H9 (cell line): ENCODE measurements at places on chromosomes 1 and 21.
A peak's percentile ranks its signal among the peaks of the same experiment; 100 is the strongest.

- no peak for DNase-seq
- H3K27ac ChIP-seq: no peak overlapping the region
- peaks cover 2% of the 10 kb centered on the region; the same call in 1 of the 2 replicates for H3K4me1 ChIP-seq
- H3K4me3 ChIP-seq: no peak overlapping the region
- no peaks in the 10 kb centered on the region for H3K27me3 ChIP-seq
These were observed 22.7 kb upstream of the ACBD6 start for GRCh38 chr1:180524915-180525714.

- no peaks in the 10 kb centered on the region for H3K27me3 ChIP-seq
- peak overlapping the region; percentile 63; the same call in 2 of the 3 replicates for H3K4me3 ChIP-seq
- peaks cover 7% of the 10 kb centered on the region for H3K4me1 ChIP-seq
- peak; percentile 41 for DNase-seq
- H3K27ac ChIP-seq: peak overlapping the region; percentile 36
These were observed 6.3 kb downstream of the MCL1 start for GRCh38 chr1:150572918-150573647.

DNA sequence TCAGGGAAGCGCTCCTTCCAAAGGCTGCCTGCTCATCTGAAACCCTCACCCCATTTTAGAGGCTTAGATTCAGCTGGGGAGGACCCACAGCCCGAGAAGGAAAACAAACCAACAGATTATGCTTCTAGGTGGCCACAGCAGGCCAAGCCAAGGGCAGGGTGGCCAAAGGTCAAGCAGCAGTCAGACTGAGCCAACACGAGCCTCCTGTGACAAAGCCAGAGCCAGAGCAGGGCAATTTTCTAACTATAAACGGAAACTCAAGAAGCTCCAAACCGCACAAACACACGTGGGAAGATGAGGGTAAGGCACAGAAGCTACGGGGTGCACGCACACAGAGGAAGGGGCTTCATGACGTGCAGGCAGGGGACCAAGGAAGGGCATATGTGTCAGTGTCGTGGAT lies 64.1 kb downstream of the PLEKHA6 start:
- no peak overlapping the region for H3K27ac ChIP-seq
- no peaks in the 10 kb centered on the region for H3K4me1 ChIP-seq
- DNase-seq: no peak
- H3K4me3 ChIP-seq: no peak overlapping the region
- H3K36me3 ChIP-seq: peaks cover 3% of the 10 kb centered on the region; the same call in 1 of the 2 replicates
- no peaks in the 10 kb centered on the region for H3K27me3 ChIP-seq

GRCh38 chr1:205451202-205451601 lies 4.6 kb downstream of the BLACAT1 start:
- peak overlapping the region; percentile 71 for H3K4me3 ChIP-seq
- H3K27me3 ChIP-seq: no peaks in the 10 kb centered on the region; the same call in 1 of the 2 replicates
- peak; percentile 77 for DNase-seq
- no peak overlapping the region for H3K27ac ChIP-seq
- peaks cover 31% of the 10 kb centered on the region for H3K4me1 ChIP-seq

GRCh38 chr1:232477728-232478127 lies 152.2 kb downstream of the SIPA1L2 start:
- no peaks in the 10 kb centered on the region for H3K27me3 ChIP-seq
- H3K27ac ChIP-seq: no peak overlapping the region
- peaks cover 3% of the 10 kb centered on the region; the same call in 1 of the 2 replicates for H3K4me1 ChIP-seq
- no peak for DNase-seq

- H3K27me3 ChIP-seq: peaks cover 11% of the 10 kb centered on the region
- H3K36me3 ChIP-seq: no peaks in the 10 kb centered on the region
- H3K4me3 ChIP-seq: peak overlapping the region; percentile 82
These were observed 552 bp downstream of the PLD5 start for GRCh38 chr1:242523719-242524570.

DNA sequence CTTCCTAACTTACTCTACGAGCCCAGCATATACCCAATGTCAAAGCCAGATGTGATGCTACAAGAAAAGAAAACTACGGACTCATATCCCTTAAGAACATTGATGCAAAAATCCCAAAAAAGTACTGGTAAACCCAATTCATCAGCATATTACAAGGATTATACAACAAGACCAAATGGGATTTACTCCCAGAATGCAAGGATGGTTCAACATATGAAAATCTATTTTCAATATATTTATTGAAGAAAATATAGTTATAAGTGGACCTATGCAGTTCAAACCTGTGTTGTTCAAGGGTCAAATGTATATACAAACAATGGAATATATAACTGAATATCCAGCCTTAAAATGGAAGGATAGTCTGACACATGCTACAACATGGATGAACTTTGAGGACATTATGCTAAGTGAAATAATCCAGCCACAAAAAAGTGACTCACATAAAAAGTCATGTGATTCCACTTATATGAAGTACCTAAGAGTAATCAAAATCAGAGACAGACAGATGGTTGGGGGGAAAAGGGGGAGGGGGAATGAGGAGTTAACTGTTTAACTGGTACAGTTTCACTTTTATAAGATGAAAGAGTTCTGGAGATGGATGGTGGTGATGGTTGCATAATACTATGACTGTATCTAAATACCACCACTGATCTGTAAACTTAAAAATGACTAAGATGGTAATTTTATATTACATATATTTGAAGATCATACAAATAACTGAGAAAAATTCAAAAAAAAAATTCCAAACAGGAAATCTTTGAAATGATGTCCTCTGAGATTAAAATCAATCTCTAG lies 3.7 kb upstream of the KLF18 start:
- H3K4me1 ChIP-seq: no peaks in the 10 kb centered on the region
- peaks cover 22% of the 10 kb centered on the region for H3K36me3 ChIP-seq
- H3K27ac ChIP-seq: no peak overlapping the region
- H3K4me3 ChIP-seq: no peak overlapping the region

- peaks cover 5% of the 10 kb centered on the region; the same call in 2 of the 3 replicates for H3K36me3 ChIP-seq
- H3K27ac ChIP-seq: peak overlapping the region; percentile 99
- DNase-seq: no peak
- peaks cover 7% of the 10 kb centered on the region; the same call in 1 of the 2 replicates for H3K4me1 ChIP-seq
These were observed 749 bp upstream of the COX20 start for GRCh38 chr1:244834543-244835275.

DNA sequence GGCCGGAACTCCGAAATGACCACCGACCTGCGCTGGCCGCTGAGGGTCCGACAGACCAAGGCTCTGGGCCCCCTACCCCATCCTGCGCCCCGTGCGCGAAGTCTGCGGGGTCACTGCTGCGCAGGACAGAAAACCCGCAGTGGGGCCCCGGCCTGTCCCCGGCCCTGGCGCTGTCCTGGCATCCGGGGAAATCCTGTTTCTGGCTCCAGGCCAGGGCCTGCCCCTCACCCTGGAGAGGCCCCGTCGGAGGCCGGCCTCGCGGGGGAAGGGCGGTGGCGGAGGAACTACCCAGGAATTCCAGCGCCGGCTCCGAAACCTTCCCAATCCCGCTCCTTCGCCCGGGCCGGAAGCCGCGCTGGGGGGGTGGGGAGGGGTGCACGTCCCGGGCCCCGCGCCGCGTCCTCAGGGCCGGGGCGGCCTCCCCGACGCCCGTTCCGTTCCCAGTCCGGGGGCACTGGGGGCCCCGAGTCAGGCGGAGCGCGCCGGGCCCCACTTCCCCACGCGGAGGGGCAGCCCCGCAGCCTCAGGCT lies 77.0 kb downstream of the MORN1 start:
- no peaks in the 10 kb centered on the region; the same call in 1 of the 2 replicates for H3K4me1 ChIP-seq
- H3K36me3 ChIP-seq: no peaks in the 10 kb centered on the region
- peak; percentile 80 for DNase-seq
- no peak overlapping the region for H3K27ac ChIP-seq
- H3K27me3 ChIP-seq: no peaks in the 10 kb centered on the region

GRCh38 chr1:156245451-156246232 lies 2.2 kb downstream of the PAQR6 start:
- DNase-seq: peak; percentile 54
- peaks cover 2% of the 10 kb centered on the region; the same call in 1 of the 2 replicates for H3K4me1 ChIP-seq
- peaks cover 25% of the 10 kb centered on the region for H3K36me3 ChIP-seq
- H3K27ac ChIP-seq: no peak overlapping the region
- no peak overlapping the region for H3K4me3 ChIP-seq

GRCh38 chr1:241308471-241308870 lies 48.5 kb downstream of the RGS7 start:
- no peak overlapping the region for H3K27ac ChIP-seq
- no peak for DNase-seq
- no peak overlapping the region for H3K4me3 ChIP-seq
- H3K4me1 ChIP-seq: peaks cover 3% of the 10 kb centered on the region; the same call in 1 of the 2 replicates
- H3K36me3 ChIP-seq: peaks cover 12% of the 10 kb centered on the region

DNA sequence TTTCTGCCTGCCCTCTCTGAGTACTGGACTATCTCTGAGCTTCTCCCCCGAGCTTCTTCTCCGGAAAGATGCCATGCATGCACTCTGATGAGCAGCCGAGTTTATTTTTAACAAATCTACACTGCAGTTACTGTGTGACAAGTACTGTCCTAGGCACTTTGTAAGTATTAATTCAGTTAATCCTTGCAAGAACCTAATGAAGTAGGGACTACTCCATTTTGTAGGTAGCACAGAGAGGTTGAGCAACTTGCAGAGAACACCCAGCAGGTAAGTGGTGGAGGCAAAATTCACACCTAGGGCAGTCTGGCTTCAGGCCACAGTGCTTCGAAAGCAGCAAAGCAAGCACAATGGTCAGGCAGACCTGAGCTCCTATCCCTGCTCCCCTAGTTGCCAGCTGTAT lies 3.8 kb upstream of the TAL1 start:
- H3K4me1 ChIP-seq: no peaks in the 10 kb centered on the region; the same call in 1 of the 2 replicates
- no peak overlapping the region for H3K4me3 ChIP-seq
- DNase-seq: no peak
- no peaks in the 10 kb centered on the region for H3K36me3 ChIP-seq

- no peak for DNase-seq
- no peaks in the 10 kb centered on the region for H3K36me3 ChIP-seq
- no peaks in the 10 kb centered on the region for H3K27me3 ChIP-seq
- no peak overlapping the region for H3K4me3 ChIP-seq
- no peak overlapping the region for H3K27ac ChIP-seq
- H3K4me1 ChIP-seq: peaks cover 5% of the 10 kb centered on the region; the same call in 1 of the 2 replicates
These were observed 122.3 kb downstream of the PLXNA2 start for GRCh38 chr1:208121813-208122364.

GRCh38 chr1:216456682-216457081 lies 33.4 kb upstream of the USH2A start:
- no peak overlapping the region for H3K27ac ChIP-seq
- H3K36me3 ChIP-seq: no peaks in the 10 kb centered on the region
- H3K27me3 ChIP-seq: no peaks in the 10 kb centered on the region
- no peak overlapping the region for H3K4me3 ChIP-seq

DNA sequence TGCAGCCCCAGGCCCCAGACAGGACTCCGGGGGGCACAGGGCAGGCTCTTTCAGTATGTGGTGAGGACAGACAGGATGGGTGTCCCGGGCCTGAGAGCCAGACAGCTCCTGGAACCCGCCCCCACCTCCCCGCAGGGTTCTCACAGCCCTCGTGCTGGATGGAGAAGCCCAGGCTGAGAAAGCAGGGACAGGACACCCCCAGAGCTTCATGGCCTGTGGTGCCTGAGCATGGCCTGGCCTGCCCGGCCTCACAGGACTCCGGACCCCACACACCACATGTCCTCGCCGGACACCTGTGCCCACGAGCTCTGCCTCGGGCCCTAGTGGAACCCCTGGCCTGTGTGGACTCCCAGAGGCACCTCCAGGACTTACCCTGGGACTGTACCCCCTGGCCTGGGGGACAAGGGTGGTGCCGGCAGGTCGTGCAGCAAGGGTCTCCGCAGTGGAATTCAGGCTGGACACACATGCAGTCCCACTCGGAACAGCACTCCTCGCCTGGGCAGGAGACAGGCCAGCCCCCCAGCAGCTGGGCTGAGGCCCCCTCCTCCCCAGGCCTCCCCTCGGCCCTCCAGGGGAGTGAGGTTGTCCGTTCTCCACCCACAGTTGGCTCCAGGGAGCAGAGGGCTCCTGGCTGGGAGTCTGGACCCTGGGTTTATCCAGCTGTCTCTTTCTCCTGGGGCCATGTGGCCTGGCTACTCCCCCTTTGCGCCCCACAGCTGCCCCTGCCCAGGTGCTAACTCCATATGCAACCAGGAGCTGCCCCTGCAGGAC lies 1.2 kb downstream of the TNFRSF18 start:
- no peak overlapping the region for H3K27ac ChIP-seq
- no peak overlapping the region for H3K4me3 ChIP-seq
- no peaks in the 10 kb centered on the region for H3K4me1 ChIP-seq

- no peak overlapping the region for H3K4me3 ChIP-seq
- no peak overlapping the region for H3K27ac ChIP-seq
These were observed 12.4 kb upstream of the LRIF1 start for GRCh38 chr1:110976089-110976488.

- no peaks in the 10 kb centered on the region for H3K27me3 ChIP-seq
- no peaks in the 10 kb centered on the region for H3K4me1 ChIP-seq
- H3K36me3 ChIP-seq: no peaks in the 10 kb centered on the region
These were observed 56.7 kb downstream of the HSF2BP start for GRCh38 chr21:43602266-43603232.

DNA sequence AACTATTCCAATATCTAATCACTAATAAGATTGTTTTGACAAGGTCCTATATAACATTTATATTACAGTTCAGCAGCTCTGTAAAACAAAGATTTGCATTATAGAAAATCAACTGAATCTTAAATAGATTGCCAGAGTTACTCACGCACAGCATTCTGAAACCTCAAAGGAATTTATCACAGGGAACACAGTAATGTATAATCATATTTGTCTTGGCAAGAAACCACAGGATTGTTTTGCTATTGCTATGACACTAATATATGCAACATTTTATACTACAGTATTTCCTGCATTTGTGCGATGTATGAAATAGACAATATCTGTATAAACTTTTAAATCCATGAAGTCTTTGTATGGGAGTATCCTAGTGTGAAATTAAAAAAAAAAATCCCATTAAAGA lies 101.4 kb downstream of the PLPPR5 start:
- H3K27ac ChIP-seq: no peak overlapping the region
- no peaks in the 10 kb centered on the region for H3K4me1 ChIP-seq
- H3K36me3 ChIP-seq: no peaks in the 10 kb centered on the region
- no peaks in the 10 kb centered on the region for H3K27me3 ChIP-seq
- no peak overlapping the region for H3K4me3 ChIP-seq

DNA sequence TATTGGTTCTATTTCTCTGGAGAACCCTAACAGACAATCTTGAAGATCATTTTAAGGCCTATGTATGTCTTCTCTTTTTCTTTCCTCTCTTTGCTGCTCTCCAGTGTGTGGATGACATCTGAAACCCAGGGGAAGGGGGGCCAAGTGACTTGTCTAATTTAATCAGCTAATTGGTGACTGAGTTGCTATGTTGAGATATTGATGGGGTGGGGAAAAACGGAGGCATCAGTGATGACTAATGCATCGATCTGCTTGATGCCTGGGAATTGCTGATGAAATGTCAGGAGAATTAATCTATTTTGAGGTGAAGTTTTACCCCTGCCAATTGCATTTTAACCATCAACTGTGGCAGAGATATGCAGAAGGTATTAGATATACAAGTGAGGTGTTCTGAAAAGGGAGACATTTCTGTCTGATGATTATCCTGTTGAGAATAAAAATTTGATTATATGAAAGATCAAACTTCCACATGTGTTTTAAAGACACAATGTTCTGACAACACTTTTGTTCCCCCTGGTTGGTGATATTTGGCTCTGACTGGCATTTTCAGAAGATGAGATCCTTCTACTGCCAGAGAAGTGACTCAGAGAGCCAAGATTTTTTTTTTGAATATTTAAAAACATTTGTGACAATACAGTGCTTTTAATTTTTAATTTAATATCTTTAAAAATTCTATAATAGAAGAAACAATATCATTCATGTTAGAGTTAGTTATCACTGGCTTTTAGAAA lies 18.7 kb upstream of the PTGFR start:
- no peaks in the 10 kb centered on the region for H3K4me1 ChIP-seq
- DNase-seq: no peak
- H3K36me3 ChIP-seq: no peaks in the 10 kb centered on the region
- H3K27ac ChIP-seq: no peak overlapping the region
- H3K27me3 ChIP-seq: no peaks in the 10 kb centered on the region
